Hindlimb muscle (tissue), 1 donor: ENCODE measurements at places on chromosomes 7 and 10. TPM values are rescaled to one million over a fixed set of nuclear protein-coding genes. Genes with fewer than 3 reads are reported as not detected.

- no peak for DNase-seq
Measured at GRCh38 chr7:130903358-130903974, 169.5 kb upstream of the KLF14 start.

GRCh38 chr10:110395350-110396283 is 90.9 kb upstream of the SMNDC1 start:
- no peak for DNase-seq

DNA sequence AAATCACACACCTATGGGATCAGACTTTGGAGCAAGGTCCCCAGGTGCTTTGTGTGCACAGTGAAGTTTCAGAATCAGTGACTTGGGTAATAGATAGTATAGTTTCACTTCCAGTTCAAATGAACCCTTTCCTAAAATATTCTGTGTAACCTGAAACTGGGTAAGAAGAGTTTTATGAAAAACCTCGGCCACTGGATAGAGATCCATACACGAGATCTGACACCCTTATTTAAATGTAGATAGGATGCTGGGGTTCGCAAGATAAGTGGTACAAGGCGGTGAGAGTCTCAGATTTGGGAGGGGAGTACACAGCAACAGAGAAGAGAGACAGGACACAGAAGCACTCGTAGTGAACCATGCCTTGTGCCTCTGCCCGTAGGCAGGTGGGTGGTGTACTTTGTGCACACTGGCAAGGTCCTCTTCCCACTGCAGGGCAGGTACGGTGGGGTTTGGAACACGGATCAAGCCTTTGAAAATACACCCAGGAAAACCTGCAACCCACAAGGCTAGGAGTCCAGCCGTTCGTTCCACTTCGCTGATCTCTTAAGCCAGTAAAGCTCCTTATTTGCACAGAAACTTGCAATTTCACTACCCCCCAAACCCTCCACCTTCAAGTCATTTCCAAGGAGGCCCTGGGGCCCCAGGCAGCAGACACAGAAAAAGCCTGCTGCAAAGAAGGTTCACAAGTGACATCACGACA is 162.8 kb downstream of the USP6NL start:
- DNase-seq = no peak

GRCh38 chr10:101354328-101355071 is 535 bp downstream of the BTRC start:
- peak; percentile 50 for DNase-seq

DNA sequence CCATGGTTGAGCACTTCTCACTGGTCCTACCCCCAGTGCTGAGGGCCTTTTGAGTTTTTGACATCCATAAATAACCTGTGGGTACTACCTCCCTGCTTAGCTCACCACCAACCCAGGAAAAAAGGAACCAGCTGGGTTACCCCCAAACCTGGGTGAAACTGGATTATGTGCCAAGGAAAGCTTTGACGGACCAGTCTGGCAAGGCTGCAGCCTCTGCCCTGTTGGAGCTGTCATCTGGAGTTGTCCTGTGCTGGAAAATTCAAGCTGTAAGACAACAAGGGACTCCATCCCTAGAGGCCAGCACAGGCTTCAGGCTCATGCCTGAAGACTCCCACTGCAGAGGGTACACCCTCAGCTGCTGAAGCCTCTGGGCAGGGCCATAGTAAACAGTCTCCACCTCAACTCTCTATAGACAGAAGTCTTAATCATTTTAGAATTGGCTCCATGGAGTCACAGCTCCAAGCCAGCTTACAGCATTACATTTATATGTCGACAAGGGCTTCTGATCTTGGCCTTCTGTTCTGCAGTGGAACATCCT is 115.5 kb upstream of the AFAP1L2 start:
- no peak for DNase-seq

DNA sequence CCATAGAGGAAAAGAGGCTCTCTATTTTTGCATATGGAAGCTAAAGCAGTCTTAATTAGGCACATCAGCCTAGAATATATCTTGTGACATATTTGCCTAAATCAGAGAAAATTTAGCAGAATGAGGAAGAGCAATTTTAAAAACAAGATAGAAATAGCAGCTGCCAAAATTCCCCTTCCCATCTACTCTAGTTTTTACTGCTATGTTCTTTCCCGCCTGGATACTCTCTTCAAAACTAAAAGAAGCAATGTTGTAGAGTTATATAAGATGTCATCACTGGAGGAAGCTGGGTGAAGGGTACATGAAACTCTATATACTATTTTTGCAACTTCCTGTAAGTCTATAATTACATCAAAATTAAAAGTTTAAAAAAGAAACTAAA is 87.0 kb downstream of the ARMH3 start:
- no peak for DNase-seq

GRCh38 chr7:131057794-131058070 is 269.9 kb upstream of the MKLN1 start:
- DNase-seq = no peak

DNA sequence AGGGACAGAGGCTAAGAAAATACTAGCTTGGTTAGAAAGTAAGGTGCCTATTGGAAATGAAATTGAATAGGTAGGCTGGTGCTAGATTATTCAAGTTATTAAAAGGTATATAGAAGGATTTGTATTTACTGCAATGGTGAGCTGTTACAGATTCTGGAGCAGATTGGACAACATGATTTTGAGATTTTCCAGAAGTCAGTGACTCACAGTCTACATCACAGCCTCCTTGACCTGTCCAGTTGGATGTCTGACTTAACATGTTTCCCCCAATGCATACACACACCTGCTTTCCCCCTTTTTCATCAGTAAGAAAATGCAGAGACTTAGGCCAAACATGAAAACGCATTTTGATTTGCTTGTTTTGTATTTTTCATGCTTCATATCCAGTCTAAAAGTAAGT is 33.4 kb downstream of the STARD3NL start:
- no peak for DNase-seq

DNA sequence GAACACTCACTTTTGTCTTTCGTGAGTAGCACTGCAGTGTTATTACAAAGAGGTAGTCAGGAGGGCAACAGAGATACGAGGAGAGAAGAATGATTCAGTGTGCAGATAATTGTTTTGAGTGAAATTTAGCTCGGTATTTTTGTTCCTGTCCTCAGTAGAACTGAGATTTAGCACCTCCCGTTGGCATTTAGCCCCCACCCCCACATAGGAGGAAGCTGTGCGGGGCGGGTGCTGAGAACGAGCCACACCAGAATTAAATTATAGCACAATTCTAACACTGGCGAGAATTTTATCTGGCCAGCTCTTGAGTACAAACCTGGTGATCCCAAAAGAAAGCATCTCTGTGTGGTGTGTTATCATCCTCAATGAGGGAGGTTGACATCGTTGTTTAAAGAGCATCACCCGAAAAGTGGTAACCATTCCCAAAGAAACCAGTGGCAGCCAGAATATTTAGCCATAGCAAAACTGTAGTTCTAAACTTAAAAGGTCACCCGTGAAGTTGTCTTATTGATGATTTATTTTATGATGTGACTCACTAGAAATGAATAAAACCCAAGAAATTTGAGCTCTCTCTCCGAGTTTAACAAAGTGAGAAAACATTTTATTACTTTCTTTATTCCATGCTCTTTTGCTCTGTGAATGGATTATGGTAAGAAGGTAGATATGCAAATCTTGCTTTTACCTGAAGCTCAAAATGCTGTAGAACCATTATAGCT is 612.2 kb downstream of the SUGCT start:
- DNase-seq = no peak

- DNase-seq = no peak
Measured at GRCh38 chr7:78345293-78345911, 546.8 kb downstream of the PHTF2 start.

DNA sequence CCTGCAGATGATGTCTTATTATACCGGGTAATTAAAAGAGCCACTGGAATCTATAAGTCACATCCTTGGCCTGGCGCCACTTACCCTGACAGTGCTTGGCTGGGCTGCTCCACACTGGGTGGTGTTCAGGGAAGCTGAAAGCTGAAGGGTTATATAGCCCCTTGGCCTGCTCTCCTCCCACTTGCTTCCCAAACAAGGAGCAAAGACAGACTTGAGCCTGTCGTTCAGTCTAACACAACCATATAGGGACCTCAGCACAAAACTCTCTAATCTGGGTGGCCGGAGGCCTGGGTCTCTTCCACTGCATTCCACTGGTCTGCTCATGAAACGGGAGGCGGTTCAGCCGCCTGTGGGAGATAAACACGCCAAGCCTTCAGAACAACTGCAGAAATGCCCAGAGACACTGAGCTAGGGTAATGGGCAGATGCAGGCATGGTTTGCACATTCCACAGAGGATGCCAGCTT is at the start of gene ACTA2:
Gene ACTA2, minus strand, starts transcription at position 127 of the 465 bp plus-strand sequence. CDS start 3,843 bp downstream, outside the sequence.
- DNase-seq = peak; percentile 58

DNA sequence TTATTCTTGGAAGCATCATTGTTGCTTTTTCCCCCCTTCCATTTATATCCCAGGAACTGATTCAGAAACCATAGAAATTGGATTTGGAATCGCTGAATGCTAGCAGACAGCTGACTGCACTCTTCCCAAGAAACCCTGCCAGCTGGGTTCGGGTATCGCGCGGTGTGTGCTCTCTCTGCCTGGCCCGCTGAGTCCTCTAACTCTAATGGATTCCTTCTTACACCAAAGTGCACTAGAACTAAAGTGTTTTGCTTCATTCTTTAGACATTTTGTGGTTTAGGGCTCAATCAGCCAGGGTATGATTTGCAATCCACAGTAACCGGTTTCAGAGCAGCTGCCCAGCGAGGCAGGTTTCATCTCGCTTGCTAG is 92.2 kb downstream of the EGFR start:
- DNase-seq = peak; percentile 87

GRCh38 chr7:111098011-111098925 is 7.3 kb downstream of the LRRN3 start:
- DNase-seq = no peak

GRCh38 chr7:36792421-36792820 is 68.1 kb upstream of the AOAH start:
- no peak for DNase-seq

DNA sequence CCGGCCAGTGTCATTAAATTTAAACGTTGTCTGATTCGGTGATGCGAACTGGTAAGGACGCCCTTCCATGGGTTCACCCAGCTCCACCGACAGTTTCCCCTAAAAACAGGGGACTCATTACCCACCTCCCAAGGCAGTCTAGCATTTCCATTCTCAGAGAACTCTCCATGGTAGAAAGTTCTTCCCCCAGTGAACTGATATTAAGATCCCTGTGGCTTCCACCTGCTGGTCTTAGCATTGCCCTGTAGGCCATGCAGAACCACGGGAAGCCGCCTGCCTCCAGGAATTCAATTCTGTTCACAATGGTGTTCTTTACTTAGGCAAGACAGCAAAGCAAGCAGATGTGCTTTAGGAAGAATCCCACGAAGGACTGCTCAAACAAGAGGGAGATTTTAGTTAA is 128.9 kb upstream of the NANOS1 start:
- DNase-seq = no peak

DNA sequence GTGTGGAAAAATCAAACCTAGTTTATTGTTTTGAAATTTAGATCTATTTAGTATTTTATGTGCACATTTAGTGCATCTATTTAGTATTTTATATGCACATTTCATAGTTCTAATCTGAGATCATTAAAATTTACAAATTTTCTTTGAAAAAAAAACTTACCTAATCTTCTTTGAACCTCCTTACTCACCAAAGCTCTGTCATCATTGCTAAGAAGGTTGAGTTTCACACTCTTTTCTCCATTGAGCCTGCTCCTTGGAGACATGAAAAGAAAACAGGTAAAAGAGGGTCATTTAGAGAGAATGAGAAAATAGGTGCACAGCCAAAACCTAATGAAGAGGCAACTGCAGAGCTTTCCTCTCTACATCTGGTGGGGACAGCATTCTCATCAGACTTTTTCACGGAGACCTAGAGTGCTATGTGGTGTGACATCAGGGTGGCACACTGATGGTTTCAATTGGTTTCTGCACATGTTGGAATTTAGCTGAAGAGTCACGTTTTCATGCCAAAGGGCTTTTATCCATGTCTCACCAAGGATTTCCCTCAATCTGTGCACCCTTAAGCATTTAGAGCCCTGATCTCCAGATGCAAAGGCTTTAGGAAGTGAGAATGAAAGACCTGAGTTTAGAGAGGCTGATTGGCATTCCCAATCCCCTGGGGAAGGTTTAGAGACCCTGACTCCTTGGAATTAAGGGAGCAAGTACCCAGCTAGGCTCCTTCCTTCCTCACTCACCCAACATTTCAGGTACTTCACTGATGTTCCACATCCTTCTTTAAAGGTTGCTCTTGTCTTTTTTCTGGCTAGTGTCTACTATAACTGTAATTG is 89.2 kb upstream of the CAPZA2 start:
- DNase-seq = no peak

DNA sequence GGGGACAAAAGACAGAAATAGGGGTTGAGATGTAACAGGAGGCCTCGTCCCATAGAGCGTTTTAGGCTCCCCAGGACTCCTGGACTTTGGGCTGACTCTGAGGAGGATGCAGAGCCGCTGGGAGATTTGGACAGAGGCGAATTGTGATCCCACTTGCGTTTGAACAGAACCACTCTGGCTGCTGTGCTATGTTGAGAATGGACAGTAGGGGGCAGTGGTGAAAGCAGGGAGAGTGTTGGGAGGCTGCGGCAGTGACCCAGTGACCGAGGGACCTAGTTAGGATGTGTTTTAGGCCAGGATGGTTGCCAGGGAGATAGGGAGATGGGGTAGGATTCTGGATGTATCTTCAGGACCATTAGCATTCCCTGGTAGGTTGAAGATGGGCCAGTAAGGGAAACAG is 271.6 kb downstream of the CCDC3 start:
- DNase-seq = no peak

DNA sequence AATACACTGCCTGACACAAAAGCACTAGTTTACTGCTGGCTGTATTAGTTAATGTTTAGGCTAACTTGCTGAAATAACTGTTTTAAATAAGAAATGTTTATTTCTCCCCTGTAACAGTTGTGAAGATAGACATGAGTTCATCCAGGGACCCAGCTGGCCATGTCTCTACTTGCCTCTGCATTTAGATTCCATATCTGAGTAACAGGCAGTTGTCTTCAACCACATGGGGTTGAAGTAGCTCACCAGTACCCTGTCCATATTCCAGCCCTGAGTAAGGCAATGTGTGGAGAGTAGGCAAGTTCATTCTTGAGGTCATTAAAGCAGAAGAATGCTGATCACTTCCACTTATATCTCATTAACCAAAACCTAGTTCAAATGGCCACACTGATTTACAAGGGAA is 31.1 kb upstream of the RSBN1L start:
- DNase-seq = no peak

- DNase-seq = no peak
Measured at GRCh38 chr10:80964955-80965614, 427.4 kb downstream of the SH2D4B start.

GRCh38 chr7:92056286-92056685 is 78.0 kb downstream of the CYP51A1 start:
- DNase-seq = no peak

GRCh38 chr10:78813998-78814399 is 254.8 kb upstream of the ZMIZ1 start:
- no peak for DNase-seq

- no peak for DNase-seq
Measured at GRCh38 chr10:35728341-35728740, 86.2 kb upstream of the FZD8 start.

Gene RTKN2
- polyA plus RNA-seq = 3.6 TPM

Gene LRIT1
- not detected for polyA plus RNA-seq

Gene RGS10
- polyA plus RNA-seq = 35.5 TPM

Gene PIK3CG
- 2.8 TPM for polyA plus RNA-seq

Gene CRPPA
- 4.4 TPM for polyA plus RNA-seq

Gene GIMAP8
- 7.3 TPM for polyA plus RNA-seq

Gene CLDN4
- polyA plus RNA-seq = 0.97 TPM

Gene NKX6-2
- polyA plus RNA-seq = 3.5 TPM

Gene LBX1
- 12.4 TPM for polyA plus RNA-seq

Gene H2BK1
- polyA plus RNA-seq = not detected
